ENCODE measurements at places on chromosomes 1 and 21.
A peak's percentile ranks its signal among the peaks of the same experiment; 100 is the strongest.

DNA sequence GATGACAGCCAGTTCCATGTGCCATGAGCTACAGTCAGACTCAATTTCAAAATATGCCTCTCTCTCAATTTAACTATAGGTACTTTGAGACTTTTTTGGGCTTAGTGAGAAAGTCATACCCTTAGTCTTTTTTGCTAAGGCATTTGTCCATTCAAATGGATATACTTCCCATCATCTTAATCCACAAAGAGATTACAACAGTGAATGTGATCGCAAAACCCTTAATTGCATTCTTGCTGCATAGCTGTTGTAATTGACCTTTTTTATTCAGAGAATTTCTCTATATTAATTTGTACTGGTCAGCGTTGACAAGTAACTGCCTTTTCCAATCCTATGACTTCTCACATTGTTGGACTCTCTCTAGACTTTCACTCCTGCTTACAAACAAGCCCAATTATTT lies 38.6 kb upstream of the RGS18 start:
- DNase-seq = no peak

- no peak for DNase-seq
Observed at GRCh38 chr1:68506386-68506785, 9.5 kb upstream of the DEPDC1 start.

DNA sequence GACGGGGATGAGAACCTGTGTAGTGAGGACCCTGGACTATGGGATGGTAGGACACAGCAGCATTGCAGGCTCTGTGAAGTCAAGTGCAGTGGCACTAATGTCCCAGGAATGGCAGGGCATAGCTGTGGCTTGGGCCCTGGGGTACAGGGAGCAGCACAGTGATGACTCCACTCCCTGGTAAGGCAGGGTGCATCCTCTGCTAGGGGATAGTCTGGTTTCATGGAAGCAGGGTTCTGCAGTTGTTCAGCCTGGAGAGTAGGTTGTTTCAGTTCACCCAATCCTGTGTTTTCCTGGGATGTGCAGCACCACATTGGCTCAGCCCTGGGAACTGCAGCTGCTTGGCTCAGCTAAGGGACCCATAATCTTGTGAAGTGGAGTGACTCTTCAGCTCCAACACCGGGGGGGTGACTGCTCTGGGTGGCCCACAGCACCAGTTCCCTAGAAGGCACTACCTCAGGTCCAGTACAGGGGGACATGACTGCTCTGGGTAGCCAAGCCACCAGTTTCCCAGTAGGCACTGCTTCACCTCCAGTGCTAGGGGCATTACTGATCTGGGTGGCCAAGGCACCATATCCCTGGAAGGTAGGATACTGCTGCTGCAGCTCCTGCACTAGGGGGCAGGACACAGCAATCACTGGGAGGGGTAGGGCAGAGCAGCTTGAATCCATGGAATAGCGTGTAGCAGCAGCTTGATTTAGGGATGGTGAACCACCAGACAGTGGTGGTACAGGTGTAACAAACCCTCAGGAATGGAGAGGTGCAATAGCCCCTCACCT lies 15.3 kb upstream of the C1orf185 start:
- DNase-seq = no peak

DNA sequence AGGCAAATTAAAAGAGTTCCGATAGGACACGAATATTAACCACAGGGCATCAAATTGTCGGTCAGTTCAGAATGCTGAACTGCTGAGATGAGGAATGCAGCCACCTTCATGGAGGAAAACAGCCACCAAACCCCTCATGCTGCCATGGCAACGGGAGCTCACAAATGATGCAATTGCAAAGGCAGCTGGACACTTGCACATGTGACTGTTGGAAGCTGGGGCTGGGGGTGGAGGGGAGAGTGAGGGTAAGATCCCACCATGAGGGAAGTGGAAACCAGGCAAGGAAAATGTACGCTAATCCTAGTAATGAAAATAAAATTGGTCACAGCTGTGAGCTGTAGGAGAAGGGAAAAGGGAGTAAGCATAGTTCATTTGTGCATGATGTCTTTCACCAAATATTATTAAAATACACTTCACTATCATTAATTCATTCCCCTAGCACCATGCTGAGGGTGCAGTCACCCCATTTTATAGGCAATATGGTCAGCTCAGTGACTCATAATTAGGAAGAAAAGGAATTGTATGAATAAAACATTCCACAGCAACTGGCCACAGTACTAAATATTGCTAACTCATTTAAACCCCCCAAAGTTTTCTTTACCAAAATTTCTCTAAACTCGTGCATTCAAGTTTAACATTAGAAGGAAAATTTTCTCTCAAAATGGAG lies 15.3 kb downstream of the BECN2 start:
- no peak for DNase-seq

DNA sequence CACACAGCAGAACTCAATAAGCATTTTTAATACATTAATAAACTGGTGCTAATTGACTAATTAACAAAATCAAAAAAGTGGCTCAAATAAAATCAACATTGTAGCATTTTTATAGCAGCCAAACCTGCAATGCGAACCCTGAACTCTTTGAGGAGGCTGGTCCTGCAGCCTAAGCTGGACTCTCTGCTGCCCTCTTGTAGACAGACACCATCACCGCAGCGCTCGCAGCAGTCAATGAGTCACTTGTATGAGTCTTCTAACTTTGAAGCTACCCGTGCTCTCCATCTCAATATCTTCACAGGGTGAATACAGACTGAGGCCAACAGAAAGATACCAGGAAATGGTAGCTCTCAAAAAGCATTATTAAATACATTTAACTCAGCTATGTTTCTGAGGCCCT lies 9.7 kb upstream of the KRTAP7-1 start:
- peak; percentile 2 for DNase-seq

GRCh38 chr21:35520302-35520701 lies 471.2 kb upstream of the RUNX1 start:
- DNase-seq = no peak

GRCh38 chr1:50275566-50275965 lies 147.7 kb downstream of the DMRTA2 start:
- DNase-seq = peak; percentile 67

GRCh38 chr1:48216313-48216712 lies 6.2 kb upstream of the SLC5A9 start:
- no peak for DNase-seq

DNA sequence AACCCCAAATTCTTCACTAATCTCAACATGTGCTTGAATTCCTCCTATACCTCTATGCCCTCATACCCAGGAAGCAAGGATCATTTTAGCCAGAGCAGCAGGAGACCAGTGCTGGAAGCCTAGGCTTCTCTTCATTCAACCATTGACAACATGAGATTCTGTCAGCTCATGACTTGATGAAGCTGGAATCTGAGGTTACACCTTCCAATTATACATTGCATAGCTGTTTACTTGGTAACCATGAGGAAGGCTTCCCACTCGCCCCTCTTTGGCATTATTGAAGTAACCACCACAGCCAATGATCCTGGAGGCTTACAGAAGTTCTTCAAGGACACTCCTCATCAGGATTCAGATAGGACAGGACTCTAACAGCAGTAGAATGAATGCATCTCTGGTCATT lies 160.3 kb downstream of the TPR start:
- no peak for DNase-seq

DNA sequence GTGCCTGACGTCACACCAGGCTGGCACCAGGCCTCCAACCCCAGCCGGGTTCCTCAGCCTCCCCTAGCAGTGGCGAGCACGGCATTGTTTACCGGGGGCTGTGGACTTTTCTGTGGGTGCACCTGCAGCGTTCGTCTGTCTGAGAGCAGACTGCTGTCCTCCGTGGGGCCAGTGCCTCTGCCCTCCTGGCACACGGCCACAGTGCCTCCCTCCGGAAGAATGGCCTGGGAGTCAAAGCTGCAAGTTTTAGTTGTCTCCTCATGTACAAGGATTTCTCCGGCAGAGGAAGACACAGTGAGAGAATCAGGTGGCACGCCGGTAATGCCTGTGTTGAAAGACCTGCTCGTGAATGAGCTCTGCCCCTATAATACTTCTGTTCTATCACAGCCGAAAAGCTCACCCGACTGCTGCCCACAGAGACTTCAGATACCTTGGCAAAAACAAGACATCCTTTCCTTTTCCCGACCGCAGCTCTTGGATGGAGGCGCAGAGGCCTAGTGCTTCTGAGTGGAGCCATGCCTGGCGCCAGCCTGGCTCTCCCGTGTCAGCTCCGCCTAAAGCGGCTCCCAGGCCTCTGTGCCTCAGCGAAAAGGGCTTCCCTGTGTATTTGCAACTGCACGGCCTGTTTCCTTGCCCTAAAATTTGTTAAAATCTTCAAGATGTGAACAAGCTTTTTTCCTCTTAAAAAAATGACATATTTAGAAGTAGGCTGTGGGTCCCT lies 71.4 kb downstream of the AGPAT3 start:
- DNase-seq = no peak

- DNase-seq = no peak
Observed at GRCh38 chr1:229017091-229017490, 253.8 kb upstream of the RAB4A start.

DNA sequence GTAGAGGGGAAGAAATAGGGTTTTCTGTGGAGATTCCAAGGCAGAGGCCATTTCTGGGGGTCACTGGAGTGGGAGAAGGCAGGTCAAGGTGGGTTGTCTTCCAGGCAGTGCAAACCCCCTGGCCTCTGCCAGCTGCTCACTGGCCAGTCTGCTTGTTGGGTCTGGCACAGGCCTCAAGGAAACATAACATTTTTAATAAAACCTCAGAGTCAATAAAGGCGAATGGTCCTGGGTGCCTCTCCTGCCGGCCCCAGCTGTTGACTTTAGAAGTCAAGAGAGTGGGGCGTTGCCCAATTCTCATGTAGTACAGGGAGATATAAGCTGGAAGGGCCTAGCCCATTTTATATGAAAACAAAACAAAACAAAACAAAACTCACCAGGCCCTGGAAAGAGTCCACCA lies 36.6 kb downstream of the RUNX3 start:
- no peak for DNase-seq

DNA sequence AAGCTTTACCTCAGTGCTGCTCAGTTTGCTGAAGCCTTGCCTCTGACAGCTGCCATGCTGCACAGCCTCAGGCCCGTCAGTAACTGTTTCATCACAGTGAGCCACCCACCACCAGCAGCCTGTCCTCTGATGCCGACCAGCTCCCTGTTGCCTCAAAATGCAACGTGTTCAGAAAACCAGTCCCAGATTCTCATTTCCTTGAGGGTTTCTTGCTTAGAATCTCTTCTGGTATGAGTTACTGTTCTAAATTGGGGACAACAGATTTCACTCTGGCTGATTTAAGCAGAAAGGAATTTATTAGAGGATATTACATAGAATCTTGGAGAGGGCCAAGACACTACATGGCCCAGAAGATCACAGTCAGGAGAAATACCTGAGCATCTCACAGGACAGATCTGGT lies 11.0 kb downstream of the UBL4B start:
- no peak for DNase-seq

- no peak for DNase-seq
Observed at GRCh38 chr1:7375329-7375728, 395.8 kb upstream of the VAMP3 start.

DNA sequence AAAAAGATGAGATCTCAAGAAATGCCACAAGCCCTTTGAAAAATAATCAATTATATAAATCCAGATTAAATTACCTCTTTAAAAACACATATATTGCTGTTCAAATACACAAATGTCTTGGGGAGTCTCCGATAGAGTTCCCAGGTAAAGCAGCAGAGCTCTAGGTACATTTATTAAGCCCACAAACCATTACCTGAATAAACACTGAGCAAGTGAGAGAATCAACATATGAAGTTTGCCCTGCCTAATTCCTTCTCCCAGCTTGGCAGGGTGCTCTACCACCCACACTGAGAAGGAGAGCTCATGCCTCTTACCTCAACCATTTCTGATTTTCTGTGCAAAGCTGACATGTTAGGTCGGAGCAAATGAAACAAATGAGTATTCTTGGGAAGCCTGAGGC lies 402.4 kb downstream of the KCNH1 start:
- DNase-seq = no peak

- peak; percentile 32 for DNase-seq
Observed at GRCh38 chr1:202237052-202237451, 43.5 kb downstream of the LGR6 start.

- DNase-seq = no peak
Observed at GRCh38 chr1:230255116-230255515, 171.0 kb downstream of the PGBD5 start.

DNA sequence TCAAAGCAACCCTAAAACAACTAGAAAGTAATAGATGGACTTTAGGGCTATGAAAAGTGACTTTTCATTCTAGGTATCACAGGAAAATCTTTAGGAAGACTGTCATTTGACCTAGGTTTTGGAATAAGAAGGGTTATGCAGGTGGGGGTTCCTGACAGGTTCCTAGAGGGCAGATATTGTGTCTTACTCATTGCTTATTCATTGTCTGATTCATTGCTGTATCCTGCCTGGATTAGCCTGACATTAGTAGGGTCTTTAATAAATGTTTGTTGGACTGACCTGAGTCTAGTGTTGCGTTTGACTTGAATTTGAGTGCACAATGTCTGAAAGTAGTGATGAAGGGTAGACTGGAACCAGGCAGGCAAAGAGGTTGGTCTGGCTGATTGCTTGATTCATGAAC lies 6.0 kb downstream of the FNBP1L start:
- DNase-seq = no peak

- DNase-seq = no peak
Observed at GRCh38 chr1:215878843-215879242, 311.7 kb downstream of the KCTD3 start.

- no peak for DNase-seq
Observed at GRCh38 chr1:162846256-162847212, 14.4 kb downstream of the CCDC190 start.

DNA sequence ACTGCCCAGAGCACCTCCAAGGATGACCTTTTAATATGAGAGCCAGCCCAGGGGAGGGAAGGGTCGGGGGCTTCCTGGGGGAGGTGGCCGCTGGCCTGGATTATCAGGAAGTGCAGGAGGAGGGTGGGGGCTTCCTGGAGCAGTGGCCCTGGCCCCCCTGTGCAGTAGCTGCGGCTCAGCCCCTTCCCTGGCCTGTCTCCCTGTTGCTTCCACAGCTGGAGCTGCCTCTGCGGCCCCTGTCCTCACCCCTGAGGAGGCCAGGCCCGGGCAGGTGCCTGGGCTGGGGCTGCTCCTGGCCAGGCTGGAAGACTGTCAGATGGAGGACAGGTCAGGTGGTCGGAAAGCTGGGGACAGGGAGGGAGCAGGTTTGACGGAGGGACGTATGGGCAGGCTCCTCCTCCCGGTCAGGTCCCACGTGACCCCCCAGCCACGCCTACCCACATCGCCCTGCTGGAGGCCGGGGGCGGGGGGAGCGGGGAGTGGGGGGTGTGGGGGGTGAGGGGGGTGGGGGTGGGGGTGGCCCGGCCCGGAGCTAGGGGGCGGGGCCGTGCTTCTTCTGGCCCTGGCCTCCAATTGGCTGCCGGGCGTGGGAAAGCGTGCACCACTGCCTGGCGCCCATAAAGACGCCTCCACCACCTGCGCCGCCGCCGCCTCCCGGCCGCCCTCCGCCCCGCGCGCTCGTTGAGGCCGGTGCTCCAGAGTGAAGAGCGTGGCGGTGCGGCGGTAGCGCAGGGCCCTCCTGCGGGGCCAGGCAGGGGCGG lies 10.2 kb upstream of the TNFRSF14 start:
- peak; percentile 83 for DNase-seq

- no peak for DNase-seq
Observed at GRCh38 chr1:156623946-156624813, 5.0 kb downstream of the HAPLN2 start.

- DNase-seq = no peak
Observed at GRCh38 chr1:199319341-199319740, 680.5 kb downstream of the PTPRC start.
